K562 (cell line): ENCODE measurements at places on chromosomes 2 and 18.

- DNase-seq: peak; percentile 3
Measured at GRCh38 chr18:29892960-29893558, 1149.5 kb downstream of the DSC3 start.

DNA sequence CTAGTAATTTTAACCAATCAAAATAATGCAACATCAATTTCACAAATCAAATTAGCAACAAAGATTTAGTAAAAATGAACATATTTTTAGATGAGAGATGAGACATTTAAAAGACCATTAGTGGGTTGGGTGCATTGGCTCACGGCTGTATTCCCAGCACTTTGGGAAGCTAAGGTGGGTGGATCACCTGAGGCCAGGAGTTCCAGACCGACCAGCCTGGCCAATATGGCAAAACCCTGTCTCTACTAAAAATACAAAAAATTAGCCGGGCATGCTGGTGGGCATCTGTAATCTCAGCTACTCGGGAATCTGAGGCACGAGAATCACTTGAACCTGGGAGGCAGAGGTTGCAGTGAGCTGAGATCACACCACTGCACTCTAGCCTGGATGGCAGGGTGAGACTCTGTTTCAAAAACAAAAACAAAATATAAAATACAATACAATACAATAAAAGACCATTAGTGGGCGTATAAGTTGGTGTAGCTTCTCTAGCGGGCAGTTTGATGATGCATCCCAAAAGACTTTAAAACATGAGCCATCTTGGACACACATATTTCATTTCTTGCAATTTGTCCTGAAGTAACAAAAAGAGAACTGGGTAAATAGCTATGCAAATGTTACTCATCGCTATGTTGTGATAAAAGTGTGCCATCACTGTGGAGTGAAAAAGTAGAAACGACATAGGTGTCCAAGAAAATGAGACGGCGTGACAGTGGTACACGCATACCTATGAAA, 101.8 kb downstream of the COL6A3 start:
- DNase-seq: no peak

- DNase-seq: no peak
Measured at GRCh38 chr2:14185906-14186305, 446.6 kb upstream of the LRATD1 start.

- peak; percentile 44 for DNase-seq
Measured at GRCh38 chr18:2976218-2977132, 36.5 kb downstream of the LPIN2 start.
